HFFc6 (cell line): ENCODE measurements at places on chromosomes 2 and 18. TPM values are rescaled to one million over a fixed set of nuclear protein-coding genes. Genes with fewer than 3 reads are reported as not detected.

DNA sequence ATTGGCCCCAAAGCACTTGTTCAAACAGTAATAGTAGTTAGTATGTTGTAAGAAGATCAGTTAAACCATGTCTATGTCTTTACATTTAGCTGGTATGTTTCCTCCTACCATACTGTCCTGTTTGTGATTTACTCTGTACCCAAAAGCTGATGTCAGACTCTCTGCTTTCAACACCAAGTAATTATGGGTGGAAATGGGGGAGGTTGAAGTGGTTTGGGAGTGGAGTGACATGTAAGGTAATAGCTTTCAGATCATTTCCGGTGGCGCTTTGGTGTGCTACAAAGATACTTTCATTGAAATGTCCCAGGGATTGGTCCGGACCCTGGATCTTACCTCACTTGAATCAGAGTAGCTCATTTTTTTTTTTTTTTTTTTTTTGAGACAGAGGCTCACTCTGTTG, 39.7 kb upstream of the TGIF1 start:
- peaks cover 30% of the 10 kb centered on the region for H3K27me3 ChIP-seq
- H3K4me1 ChIP-seq: peaks cover 5% of the 10 kb centered on the region; the same call in 1 of the 2 replicates
- H3K27ac ChIP-seq: no peak overlapping the region
- DNase-seq: no peak

GRCh38 chr2:61109291-61109690, 43.6 kb downstream of the SANBR start:
- H3K36me3 ChIP-seq: peaks cover 26% of the 10 kb centered on the region
- H3K4me3 ChIP-seq: no peak overlapping the region
- DNase-seq: no peak

UPP2 gene
- not detected in 2 replicates for total RNA-seq

MOGAT1 gene
- total RNA-seq: not detected in 3 replicates

DNA sequence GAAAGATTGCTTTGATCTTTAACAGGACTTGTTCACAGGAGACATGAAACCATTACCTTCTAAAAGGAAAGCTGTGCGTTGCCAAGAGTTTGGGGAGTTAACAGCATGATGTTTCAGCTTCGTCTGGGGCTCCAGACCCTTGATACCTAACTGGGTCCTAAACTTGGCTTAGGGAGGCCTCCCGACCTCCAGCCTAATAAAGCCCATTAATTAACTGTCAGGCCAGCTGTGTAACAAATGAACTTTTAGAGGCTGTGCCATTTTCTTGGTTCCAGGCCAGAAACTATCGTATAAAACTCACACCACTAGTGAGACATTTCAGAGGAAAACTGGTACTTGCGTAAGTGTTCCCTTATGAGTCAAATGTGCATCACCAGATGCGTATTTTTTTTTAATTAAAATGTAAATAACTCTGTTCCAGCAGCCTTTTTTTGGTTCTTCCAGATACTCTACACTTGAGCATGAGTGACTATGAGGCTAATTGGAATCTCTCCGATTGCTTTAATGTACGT, 236.5 kb downstream of the BCL2 start:
- H3K4me1 ChIP-seq: no peaks in the 10 kb centered on the region
- H3K4me3 ChIP-seq: no peak overlapping the region
- DNase-seq: no peak
- peaks cover 24% of the 10 kb centered on the region for H3K27me3 ChIP-seq
- H3K36me3 ChIP-seq: peaks cover 6% of the 10 kb centered on the region
- H3K27ac ChIP-seq: no peak overlapping the region

MC5R gene
- not detected in 2 replicates for total RNA-seq

SIX3 gene
- total RNA-seq: not detected in 3 replicates

- H3K27me3 ChIP-seq: no peaks in the 10 kb centered on the region
- H3K36me3 ChIP-seq: peaks cover 3% of the 10 kb centered on the region; the same call in 1 of the 2 replicates
- no peak overlapping the region for H3K27ac ChIP-seq
- no peaks in the 10 kb centered on the region for H3K4me1 ChIP-seq
- H3K4me3 ChIP-seq: no peak overlapping the region
- DNase-seq: no peak
These were observed 895.1 kb upstream of the CELF4 start for GRCh38 chr18:38460657-38461056.

DNA sequence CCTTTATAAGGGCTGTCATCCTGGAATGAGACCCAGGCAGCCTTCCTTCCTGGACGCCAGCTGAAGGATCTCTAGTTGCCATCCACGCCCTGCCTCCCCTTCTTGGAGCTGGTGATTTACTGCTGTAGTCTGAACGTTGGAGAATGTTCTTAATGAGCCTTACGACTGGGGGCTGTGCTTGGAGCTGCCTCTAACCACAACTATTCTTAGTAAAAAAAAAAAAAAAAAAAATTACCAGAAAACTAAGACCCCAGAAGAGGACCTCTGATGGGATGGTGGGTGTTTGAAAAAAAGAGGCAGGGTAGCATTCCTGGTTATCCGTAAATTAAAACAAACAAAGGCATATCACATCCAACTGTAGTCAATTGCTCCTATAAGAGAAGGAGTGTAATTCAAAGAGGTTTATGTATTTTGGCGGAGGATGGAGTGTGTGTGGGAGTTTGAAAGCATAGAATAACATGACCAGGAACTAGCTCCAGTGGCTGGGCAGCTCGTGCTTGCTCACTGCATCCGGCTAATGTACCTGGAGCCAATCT, 105.4 kb downstream of the QPCT start:
- peaks cover 7% of the 10 kb centered on the region for H3K27me3 ChIP-seq
- peaks cover 3% of the 10 kb centered on the region for H3K4me1 ChIP-seq

DNA sequence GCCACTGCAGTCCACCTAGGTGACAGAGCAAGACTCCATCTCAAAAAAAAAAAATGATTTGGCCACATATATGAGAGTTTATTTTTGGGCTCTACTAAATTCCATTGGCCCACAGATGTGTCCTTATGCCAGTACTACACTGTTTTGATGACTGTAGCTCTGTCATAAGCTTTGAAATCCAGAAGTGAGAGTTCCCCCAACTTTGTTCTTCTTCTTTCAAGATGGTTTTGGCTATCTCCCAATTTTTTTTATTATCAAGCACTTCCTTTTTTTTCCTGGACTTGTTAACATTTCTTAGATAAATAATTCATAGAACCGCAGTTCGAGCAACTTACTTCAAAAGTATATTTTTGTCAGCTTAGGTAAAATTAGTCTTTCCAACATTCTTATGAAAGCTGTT, 96.9 kb downstream of the TSHZ1 start:
- H3K4me3 ChIP-seq: no peak overlapping the region
- no peaks in the 10 kb centered on the region for H3K4me1 ChIP-seq
- peaks cover 9% of the 10 kb centered on the region for H3K27me3 ChIP-seq
- no peaks in the 10 kb centered on the region for H3K36me3 ChIP-seq
- DNase-seq: no peak
- no peak overlapping the region for H3K27ac ChIP-seq
